ENCODE measurements at places on chromosomes 4 and X. TPM values are rescaled to one million over a fixed set of nuclear protein-coding genes. Genes with fewer than 3 reads are reported as not detected.

DNA sequence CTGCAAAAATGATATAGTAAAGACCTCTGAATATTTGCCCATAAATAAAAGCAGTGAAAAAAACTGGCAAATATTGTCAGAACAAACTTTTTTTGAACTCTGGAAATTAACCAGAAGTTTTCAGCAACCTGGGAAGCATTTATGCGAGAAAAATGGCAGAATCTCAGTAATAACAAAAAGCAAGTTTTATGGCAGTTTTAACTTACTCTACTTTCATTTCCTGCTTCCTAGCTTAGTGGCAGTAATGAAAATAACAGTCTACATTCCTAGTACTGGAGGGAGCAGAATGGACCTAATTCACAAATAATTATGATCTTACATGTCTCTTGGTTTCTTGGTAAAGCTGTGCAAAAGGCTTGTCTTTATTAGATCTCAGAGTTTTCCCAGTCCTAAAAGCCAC lies 460.1 kb downstream of the NAF1 start:
- no peak for DNase-seq

GRCh38 chr4:183201331-183201730 lies 102.3 kb downstream of the WWC2 start:
- DNase-seq: no peak

DNA sequence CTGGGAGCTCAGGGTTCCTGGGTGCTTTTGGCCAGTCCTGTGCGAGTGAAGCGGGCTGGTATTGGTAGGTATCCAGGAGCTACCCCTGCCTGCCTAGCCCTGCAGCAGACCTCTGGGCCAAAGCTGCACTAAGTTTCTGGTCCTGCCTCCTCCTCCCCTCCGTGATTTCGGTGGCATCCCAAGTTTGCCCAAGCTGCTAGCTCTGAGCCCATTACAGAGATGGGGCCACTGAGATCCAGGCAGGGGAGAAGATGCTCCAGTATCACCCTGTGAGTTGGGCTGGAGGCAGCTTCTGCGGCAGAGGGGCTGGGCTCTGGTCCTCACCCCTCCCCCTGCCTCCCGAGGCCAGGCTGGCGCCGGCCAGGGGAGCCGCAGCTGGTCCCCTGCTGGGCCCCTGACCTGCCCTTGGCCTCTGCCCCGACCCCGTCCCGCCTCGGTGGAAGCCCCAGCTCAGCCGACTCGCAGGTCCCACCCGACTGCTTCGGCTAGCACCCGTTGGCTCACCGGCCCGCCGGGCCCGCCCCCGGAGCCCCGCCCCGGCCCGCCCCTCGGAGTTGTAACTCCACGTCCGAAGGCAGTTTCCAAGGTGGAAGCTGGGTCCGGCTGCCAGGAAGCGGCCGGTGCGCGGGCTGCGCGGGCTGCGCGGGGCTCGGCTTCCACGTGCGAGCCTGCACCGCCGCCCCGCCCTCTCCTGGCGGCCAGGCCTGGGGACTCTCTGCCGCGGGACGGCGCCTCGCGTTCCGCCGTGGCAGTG lies at the start of gene DUSP9:
Gene DUSP9, plus strand, starts transcription at position 584 of the 754 bp plus-strand sequence. CDS start 751 bp downstream, outside the sequence.
- peak; percentile 36 for DNase-seq

GRCh38 chr4:11548597-11549082 lies 119.9 kb upstream of the HS3ST1 start:
- peak; percentile 74 for DNase-seq

DNA sequence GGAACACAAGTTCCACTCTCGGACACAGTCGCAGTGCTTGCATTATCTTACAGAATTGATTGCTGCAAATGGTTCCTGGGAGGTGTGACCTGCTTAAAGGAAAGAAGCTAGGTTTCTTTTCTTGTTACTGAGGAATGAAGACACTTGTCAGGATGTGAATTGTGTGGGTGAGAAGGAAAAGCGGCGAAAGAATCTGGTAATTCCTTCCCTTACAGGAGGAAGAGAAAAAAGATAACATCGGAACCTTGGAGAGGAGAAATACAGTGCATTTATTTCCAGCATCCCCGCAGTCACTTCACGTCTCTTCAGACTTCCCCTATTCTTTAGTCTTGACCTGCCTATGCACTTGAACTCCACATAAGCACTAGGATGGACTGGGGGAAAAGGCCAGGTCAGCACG lies 389 bp upstream of the CCSER1 start:
- peak; percentile 0 for DNase-seq

The BEX5 gene
- not detected for total RNA-seq

DNA sequence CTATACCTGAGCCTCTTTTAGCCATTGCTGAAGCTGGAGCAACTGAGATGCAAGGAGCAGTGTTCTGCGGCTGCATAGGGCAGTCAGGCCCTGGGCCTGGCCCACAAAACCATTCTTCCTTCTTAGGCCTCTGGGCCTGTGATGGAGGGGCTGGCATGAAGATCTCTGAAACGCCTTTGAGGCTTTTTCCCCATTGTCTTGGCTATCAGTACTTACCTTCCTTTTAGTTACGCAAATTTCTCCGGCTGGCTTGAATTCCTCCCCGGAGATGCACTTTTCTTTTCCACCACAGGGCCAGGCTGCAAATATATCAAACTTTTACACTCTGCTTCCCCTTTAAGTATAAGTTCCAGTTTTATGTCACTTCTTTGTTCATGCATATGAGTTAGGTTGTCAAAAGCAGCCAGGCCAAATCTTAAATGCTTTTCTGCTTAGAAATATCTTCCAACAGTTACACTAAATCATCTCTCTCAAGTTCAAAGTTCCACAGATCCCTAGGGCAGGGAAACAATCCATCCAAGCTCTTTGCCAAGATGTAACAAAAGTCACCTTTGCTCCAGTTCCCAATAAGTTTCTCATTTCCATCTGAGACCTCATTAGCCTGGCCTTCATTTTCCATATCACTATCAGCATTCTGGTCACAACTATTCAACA lies 194.4 kb upstream of the PCDH7 start:
- no peak for DNase-seq

The GK gene
- total RNA-seq: 1.7 TPM

DNA sequence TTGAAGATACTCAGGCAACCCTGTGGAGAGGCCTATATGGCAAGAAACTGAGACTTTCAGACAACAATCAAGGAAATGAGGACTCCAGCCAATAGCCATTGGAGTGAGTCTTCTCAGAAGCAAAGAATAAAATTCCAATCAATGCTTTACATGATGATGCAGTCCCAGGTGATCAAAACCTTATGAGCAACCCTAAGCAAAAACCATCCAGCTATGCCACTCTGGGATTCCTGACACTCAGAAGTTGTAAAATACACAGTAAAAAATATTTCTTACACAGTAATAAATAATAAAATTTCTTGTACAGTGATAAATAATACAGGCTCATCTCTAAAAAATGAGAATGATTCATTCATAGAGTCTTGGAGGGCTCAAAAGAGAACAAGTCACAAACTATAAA lies 150.6 kb downstream of the IL15 start:
- DNase-seq: no peak

DNA sequence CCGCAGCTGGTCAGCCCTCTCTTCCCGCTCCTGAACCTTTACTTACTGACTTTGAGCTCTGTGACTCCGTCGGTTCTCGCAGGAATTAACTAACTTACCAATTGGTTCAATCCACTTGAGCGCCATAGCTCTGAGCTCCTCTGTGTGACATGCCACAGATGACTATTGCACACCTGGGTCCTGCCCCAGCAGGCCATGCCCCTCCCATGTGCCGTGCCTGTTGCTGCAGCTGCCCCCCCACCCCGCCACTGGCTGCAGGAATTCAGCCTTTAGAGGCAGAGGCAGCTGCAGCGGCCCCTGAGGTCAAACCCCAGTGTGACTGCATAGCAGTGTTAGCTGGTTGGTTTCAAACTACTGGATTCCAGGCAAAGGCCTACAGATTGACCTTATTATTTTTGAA lies 70.6 kb downstream of the MTMR1 start:
- DNase-seq: no peak

DNA sequence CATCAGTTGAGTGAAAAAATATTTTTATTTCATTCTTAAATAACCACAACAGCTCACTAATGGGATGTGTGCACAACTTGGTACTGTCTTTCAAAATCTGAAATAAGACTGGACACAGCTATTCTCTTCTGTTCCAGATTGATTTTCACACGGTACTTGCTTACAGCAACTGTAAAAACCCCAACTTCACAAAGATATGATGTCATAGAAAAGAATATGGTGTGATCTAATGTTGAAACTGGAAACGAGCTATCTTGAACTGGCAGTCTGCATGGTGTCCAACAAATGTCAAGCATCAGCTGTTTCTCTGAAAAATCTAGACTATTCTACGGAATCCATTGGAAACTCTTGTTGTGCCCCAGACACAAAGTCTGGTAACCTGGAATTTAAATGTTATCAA lies 14.7 kb downstream of the HELQ start:
- no peak for DNase-seq

- DNase-seq: peak; percentile 23
These were observed 3.2 kb downstream of the RPS6KA3 start for GRCh38 chrX:20263474-20263873.

GRCh38 chr4:98662626-98663225 lies 4.3 kb upstream of the TSPAN5 start:
- DNase-seq: no peak

- DNase-seq: peak; percentile 2
These were observed 36.7 kb upstream of the FBXW7 start for GRCh38 chr4:152572417-152573086.

The ADH1A gene
- total RNA-seq: not detected

The RWDD4 gene
- total RNA-seq: 20.2 TPM

The GNRHR gene
- total RNA-seq: not detected

DNA sequence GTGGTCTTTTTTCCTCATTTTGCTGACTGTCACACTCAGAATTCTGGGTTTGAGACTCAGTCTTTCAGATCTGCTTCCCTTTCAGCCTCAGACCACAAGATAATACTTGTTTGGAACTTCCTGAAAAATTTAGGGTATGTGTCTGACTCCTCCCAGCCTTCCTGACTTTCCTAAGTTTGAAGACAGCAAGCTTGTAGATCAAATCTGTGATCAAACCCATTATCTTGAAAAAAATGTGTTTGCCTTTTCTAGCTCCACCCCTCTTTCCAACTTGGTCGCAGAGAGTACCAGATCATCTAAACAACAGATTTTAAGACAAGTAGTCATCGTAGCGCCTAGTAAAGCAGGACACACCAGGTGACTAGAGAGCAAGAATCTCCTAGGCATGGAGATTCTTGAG lies 9.9 kb downstream of the BCAP31 start:
- no peak for DNase-seq

The CNGA1 gene
- not detected for total RNA-seq

The BEX1 gene
- total RNA-seq: not detected

DNA sequence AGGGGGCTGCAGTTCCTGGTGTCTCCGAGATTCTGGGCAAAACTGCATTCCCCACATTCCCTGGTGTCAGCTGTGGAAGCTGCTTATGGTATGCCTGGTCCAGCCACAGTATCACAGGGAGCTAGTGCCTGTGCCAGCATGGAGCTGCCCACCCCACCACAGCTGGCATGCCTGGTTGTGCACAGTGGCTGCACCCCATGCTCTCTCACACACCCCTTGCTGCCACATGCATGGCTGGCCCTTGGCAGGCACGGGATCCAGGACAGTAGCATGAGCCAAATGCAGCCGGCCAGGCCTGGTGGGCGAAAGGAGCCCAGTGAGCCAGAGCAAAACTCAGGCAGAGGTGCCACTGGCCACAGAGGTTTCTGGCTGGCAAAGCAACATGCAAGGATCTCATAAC lies 418.0 kb upstream of the SPOCK3 start:
- DNase-seq: no peak

DNA sequence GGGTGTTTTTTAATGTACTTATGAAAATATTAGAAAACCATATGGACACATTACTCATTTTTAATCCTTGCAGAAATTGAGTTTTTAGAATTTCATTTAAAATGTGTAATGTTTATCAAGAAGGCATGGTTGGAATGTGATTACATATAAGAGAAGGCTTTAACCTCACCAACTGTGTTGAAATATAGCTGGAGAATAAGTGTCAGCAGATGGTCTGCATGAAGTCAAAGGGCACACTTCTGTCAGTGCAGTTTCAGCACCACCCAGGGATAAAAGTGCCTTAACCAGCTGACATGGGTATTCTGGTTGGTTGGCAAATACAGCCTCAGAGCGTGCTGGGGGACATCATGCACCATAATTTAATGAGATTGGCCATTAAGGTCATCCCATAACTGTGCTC lies 21.2 kb upstream of the ANTXR2 start:
- DNase-seq: no peak

- no peak for DNase-seq
These were observed 287.4 kb downstream of the TECRL start for GRCh38 chr4:64121803-64122202.

DNA sequence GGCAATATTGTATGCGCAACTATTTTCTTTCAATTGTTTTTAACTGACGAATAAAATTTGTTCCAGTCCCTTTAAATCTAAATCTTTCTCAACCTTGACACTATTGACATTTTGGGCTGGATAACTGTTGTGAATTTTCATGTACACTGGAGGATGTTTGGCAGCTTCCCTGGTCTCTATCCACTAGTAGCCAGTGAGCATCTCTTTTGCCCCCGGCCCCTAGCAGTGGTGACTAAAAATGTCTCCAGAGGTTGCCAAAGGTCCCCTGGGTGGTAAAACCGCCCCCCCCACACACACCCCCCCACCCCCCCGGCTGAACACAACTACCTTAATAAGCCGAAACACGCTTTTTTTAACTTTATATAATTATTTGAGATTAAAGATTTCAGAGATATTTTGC lies 514 bp downstream of the FANCB start:
- DNase-seq: no peak

- DNase-seq: no peak
These were observed 300.2 kb downstream of the PCDH7 start for GRCh38 chr4:31020363-31020762.

GRCh38 chr4:136823020-136823419 lies 709.3 kb downstream of the PCDH18 start:
- DNase-seq: no peak

The MSANTD1 gene
- 0.19 TPM for total RNA-seq

The TMEM31 gene
- not detected for total RNA-seq

- DNase-seq: no peak
These were observed 12.8 kb downstream of the APLN start for GRCh38 chrX:129641941-129642340.

GRCh38 chr4:145308598-145308997 lies 128.2 kb upstream of the OTUD4 start:
- no peak for DNase-seq

The HGFAC gene
- total RNA-seq: 0.51 TPM

The EDNRA gene
- 0.19 TPM for total RNA-seq

Measured in dermis blood vessel endothelial cell (primary cell).